Activated CD8-positive, alpha-beta memory T cell treated with anti-CD3 and anti-CD28 coated beads, Interleukin-2, amount 10 ng/mL, durations not matched to agents 7 days and 5 days (primary cell): ENCODE measurements at places on chromosomes 5 and 9.

- no peak overlapping the region for H3K27ac ChIP-seq
- peaks cover 8% of the 10 kb centered on the region for H3K4me1 ChIP-seq
- H3K36me3 ChIP-seq = no peaks in the 10 kb centered on the region
- no peaks in the 10 kb centered on the region for H3K27me3 ChIP-seq
- H3K4me3 ChIP-seq = no peak overlapping the region
Measured at GRCh38 chr5:1966461-1966860, 83.7 kb upstream of the IRX4 start.

- no peak overlapping the region for H3K27ac ChIP-seq
- no peak for DNase-seq
- no peaks in the 10 kb centered on the region for H3K4me1 ChIP-seq
- peaks cover 15% of the 10 kb centered on the region for H3K27me3 ChIP-seq
- no peak overlapping the region for H3K4me3 ChIP-seq
Measured at GRCh38 chr5:74257645-74258313, 382.7 kb downstream of the ENC1 start.

DNA sequence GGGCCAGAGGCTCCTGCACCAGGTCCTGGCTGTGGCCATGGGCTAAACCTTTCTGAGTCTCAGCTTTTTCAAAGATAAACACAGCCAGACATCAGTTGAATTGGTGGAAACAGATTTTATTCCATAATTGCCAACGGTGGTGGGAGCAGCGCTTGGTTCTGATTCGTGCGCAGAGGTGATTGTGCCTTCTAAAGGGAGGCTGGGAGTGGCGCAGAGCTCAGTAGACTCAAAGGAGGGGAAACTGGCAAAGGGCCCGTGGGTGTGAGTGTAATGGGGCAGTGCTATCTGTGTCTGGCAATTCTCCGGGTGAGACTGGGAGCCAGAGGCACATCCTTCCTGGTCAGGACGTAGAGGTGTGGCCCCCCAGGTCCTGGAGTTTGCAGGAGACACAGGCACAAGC is 169.4 kb upstream of the PPP1R26 start:
- H3K27me3 ChIP-seq = no peaks in the 10 kb centered on the region
- DNase-seq = no peak
- H3K4me1 ChIP-seq = no peaks in the 10 kb centered on the region
- no peak overlapping the region for H3K27ac ChIP-seq

DNA sequence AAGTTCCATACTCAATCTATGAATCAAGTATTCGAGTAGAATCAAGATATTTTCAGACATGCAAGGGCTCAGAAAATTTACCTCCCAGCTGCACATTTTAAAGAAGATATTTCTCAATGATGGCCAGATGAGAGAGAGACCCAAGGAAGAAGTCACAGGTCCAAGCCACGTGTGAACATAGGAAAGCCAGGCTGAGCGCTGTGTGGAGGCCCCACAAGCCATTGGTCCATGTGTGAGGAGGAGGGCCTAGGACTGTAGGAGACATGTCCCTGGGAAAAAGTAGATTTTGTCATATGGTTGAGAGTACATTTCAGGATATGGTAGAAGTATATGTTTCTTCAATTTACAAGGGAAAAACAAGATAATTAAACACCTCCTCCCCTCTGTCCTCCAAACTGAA is 115.8 kb upstream of the RPS23 start:
- H3K36me3 ChIP-seq = no peaks in the 10 kb centered on the region
- H3K4me1 ChIP-seq = peaks cover 7% of the 10 kb centered on the region
- peaks cover 5% of the 10 kb centered on the region for H3K27me3 ChIP-seq
- no peak overlapping the region for H3K27ac ChIP-seq
- H3K4me3 ChIP-seq = no peak overlapping the region

DNA sequence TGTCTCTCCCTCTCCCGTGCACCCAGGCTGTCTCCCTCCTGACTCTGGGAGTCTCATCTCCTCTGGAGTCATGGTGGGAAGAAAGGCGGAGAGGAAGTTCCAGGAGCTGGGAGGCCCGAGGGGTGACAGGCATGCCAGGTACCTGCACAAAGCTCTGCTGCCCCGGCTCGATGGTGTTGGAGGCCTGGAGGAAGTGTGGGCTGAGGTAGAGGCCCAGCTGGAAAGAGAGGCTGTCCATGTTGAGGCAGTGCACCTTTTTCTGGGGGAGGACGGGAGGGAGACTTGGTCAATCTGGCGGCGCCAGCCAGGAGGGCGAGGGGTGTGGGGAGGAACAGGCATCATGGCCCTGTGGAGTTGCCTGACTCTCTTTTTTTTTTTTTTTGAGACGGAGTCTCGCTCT is 15.9 kb downstream of the FPGS start:
- H3K36me3 ChIP-seq = peaks cover 6% of the 10 kb centered on the region
- no peaks in the 10 kb centered on the region for H3K4me1 ChIP-seq
- no peak overlapping the region for H3K27ac ChIP-seq
- H3K27me3 ChIP-seq = no peaks in the 10 kb centered on the region
- no peak for DNase-seq

GRCh38 chr9:136578915-136579649 is 33.2 kb upstream of the NOTCH1 start:
- H3K4me3 ChIP-seq = no peak overlapping the region
- no peaks in the 10 kb centered on the region for H3K36me3 ChIP-seq
- H3K27ac ChIP-seq = no peak overlapping the region

DNA sequence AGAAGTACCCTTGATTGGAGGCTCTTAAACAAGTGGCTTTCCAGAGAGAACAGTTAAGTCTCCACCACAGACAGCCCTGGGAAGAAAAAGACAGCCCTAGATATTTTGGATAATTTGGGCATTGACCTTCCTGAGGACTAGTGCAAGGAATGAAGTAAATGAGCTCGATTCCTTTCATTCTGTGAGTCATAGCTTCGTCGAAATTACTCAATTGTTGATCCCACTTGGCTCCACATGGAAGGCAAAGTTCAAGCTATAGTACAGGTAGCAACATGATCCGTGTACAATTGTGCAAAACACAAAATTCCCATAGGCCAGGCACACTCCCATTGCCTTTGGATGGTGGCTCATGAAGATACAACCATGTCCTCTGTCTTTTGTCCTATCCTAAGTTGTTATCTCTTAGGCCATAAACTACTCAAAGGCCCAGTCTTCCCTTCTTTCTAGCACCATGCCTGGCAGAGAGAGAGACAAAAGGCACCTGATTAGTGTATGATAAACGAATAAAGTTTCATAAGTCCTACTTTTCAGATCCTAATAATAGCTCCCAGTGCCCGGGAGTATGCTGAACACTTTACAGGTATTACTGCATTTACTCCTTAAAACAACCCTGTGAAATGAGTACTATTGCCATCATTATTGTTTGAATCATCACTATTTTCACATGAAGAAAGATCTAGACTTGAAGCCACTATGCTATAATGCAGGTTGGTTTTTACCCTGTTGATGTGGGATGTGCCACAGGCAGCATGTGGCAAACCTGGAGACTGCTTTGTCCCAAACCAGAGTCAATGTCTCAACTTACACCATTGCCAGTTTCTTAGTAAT is 116.7 kb upstream of the RANBP3L start:
- no peak for DNase-seq
- peaks cover 17% of the 10 kb centered on the region for H3K4me1 ChIP-seq
- no peak overlapping the region for H3K27ac ChIP-seq
